ENCODE measurements at places on chromosomes 6 and 20. TPM values are rescaled to one million over a fixed set of nuclear protein-coding genes. Genes with fewer than 3 reads are reported as not detected.

GRCh38 chr6:5562277-5562676 lies 301.0 kb downstream of the FARS2 start:
- no peak for DNase-seq
- no peak overlapping the region for H3K4me3 ChIP-seq
- H3K27ac ChIP-seq: no peak overlapping the region
- peaks cover 3% of the 10 kb centered on the region for H3K4me1 ChIP-seq
- H3K27me3 ChIP-seq: no peaks in the 10 kb centered on the region

- H3K36me3 ChIP-seq: no peaks in the 10 kb centered on the region
- no peak overlapping the region for H3K27ac ChIP-seq
- no peak overlapping the region for H3K4me3 ChIP-seq
- no peak for DNase-seq
- H3K4me1 ChIP-seq: no peaks in the 10 kb centered on the region
- H3K27me3 ChIP-seq: no peaks in the 10 kb centered on the region
Measured at GRCh38 chr6:45813943-45814342, 201.7 kb downstream of the CLIC5 start.

The ACTR5 gene
- total RNA-seq: 14.1 TPM

The HTR1E gene
- total RNA-seq: not detected

All from H1 (cell line).